Kidney (tissue), 22 donors: ENCODE measurements at places on chromosomes 7 and 10. TPM values are rescaled to one million over a fixed set of nuclear protein-coding genes. Genes with fewer than 3 reads are reported as not detected.

DNA sequence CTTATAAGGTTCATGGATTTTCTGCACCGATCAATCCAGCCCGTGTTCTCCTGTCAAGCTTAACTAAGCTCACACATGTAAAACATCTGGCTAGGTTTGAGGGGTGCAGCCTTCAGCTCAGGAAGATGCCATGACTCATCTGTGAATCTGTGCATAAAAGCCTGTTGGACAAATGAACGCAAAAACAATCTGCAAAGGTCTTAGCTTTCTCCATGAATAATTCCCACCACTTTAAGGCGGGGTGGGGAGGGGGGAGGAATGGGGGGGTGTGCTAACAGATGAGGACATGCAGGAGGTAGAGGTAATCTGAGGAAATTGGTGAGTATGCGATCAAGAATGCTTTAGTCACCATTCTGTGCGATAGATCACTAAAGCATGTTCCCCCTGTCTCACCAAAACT, 4.8 kb downstream of the DOCK4 start:
- no peak for DNase-seq

DNA sequence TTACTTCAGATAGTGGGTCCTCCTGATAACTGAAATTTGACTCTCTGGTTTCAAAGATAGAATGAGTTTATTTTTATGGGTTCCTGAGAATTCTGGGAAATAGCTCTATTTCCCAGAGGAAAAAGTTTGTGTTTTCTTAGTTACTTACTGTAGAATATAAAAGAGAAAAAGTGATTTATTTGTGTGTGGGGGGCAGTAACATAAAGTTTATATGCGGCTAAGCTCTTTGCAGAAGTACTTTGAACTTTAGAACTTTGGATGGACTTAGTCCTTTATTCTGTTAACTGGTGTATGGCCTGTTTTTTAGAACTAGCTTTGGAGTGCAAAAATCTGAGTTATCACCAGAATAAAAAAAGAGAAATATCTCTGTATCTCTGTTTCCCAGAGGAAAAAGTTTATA, 157.1 kb downstream of the BBS9 start:
- no peak for DNase-seq

GRCh38 chr10:44859546-44860285, 51.4 kb upstream of the TMEM72 start:
- DNase-seq = no peak

DNA sequence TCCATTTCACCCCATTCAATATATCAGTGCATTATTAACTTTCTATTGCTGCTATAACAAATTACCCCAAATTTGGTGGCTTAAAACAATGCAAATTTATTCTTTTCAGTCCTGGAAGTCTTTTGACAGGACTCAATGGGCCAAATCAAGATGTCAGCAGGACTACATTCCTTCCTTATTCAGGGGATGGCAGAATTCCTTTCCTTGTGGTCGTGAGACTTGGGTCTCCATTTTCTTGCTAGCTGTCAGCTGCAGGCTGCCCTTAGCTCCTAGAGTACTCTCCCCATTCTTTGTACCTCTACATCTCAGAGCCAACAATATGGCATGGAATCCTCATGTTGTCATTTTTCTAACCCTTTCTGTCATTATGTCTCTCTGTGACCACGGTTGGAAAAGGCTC, 310.6 kb downstream of the HDAC9 start:
- no peak for DNase-seq

GRCh38 chr10:74048433-74048832, 50.5 kb downstream of the VCL start:
- no peak for DNase-seq

DNA sequence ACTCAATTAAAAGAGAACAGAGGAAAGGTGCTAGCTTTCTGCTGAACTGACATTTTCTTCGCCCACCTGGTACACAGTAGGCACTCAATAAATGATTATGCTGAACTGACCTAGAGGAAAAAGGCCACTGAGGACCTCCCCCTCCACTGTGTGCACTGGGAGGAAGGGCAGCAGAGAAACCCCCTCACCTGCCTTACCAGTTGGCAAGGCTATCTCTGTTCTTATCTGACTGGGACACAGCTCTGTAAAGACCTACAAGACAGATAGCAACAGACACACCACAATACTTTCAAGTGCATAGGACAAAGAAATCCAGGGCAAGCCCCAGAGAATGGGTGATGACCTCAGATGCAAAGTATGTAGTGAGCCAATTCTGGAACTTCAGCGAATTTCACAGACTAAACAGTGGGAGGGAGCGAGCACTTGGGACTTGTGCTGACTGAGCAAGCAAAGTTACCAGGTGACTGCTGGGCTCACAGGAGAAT, 30.4 kb downstream of the PDLIM1 start:
- DNase-seq = peak; percentile 35

- no peak for DNase-seq
These were observed 78.8 kb upstream of the ANKRD1 start for GRCh38 chr10:90999512-91000172.

DNA sequence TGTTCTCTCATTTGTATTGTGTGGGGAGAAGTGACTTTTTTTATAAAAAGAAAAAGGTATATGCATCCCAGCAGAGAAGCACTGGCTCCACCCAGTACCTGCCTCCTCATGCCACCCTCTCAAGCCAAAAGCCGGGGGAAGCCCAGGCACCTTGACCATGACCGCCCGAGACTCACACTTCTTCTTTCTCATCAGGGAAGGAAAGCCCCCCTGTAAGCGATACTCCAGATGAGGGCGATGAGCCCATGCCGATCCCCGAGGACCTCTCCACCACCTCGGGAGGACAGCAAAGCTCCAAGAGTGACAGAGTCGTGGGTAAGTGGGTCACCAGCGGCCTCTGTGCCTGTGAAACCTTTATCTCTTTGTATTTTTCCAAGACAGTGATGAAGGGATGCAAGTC, 22.9 kb downstream of the IKZF1 start:
- no peak for DNase-seq

DNA sequence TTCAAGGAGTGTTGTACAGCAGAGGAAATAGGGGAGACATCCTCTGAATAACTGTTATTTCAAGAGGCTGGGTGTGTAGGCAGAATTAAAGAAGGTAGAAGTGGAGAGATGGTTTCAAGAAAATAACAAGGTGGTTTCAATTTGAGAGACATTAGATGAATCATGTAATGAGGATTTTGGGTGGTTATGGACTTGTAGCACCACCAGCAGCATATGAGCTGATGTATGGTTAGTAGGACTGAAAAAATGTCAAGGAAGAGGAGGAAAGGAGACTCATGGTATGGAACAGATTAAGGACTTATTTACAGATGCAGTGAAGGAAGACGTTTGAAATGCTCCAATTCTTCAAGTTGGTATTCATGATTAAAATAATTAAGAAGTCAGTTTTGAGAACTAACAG, 166.2 kb downstream of the EXOC4 start:
- no peak for DNase-seq

DNA sequence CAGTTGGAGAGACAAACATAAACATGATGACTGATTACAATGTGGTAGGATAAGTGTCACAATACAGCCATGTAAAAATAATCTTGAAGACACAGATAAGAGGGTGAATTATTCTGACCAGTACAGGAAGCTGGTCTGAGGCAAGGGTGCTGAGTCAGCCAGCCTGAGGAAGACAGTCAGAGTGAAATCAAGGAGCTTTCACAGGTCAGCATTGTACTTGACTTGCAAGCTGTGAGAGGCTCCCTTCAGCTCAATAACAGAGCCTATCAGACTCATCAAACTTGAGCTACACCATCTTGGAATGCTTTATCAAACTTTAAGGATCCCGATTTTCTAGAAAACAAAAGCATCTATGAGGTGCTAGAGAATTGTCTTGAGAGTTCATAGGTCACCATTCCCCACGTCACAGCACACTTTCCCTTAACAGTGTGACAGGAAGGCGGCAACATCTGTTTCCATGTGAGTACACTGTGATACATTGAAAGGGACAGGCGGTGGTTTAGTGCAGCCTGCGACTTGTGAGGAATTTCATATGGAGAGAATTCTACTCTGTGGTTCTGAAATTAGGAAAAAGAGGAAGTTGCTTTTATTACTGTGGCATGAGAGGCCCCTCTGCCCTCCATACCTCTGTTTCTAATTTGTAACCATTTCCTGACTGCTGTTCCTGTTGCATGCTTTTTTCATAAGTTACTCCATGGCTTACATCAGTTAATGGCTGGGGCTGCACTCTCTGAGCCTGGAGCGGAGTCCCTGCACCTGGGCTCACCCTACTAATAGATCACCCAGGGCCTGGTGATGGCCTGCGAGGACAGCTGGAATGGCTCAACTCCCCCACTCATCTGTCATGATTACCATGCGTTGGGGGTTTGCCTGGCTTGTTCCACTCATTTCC, 417.1 kb downstream of the SUGCT start:
- DNase-seq = no peak

- no peak for DNase-seq
These were observed 67.4 kb upstream of the MPP7 start for GRCh38 chr10:28370107-28370835.

- no peak for DNase-seq
These were observed 192.2 kb downstream of the PARD3 start for GRCh38 chr10:34622945-34623344.

- no peak for DNase-seq
These were observed 15.3 kb downstream of the TRIM24 start for GRCh38 chr7:138475377-138475776.

DNA sequence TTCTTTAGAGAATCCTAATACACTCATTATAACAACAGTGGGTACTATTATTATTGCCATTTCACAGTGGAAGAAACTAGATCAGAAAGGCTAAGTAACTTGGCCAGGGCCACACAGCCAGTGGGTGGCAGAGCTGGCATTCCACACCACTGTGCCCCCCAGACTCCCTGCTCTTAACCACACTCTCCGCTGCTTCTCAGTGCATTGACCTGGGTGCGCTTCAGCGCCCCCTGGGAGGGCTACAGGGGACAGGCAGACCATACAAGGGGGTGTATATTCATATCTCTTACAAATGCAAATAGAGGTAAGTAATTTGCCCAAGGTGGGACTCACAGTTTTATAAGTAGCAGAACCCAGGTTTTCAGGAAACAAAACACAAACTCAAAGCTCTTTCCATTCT, 77.0 kb upstream of the NMT2 start:
- no peak for DNase-seq

- DNase-seq = no peak
These were observed 23.5 kb downstream of the NACAD start for GRCh38 chr7:45065031-45065995.

GRCh38 chr10:72297281-72297804, 23.6 kb downstream of the DDIT4 start:
- peak; percentile 97 for DNase-seq

GRCh38 chr10:130387936-130388580, 251.9 kb downstream of the GLRX3 start:
- DNase-seq = no peak

- peak; percentile 65 for DNase-seq
These were observed 29.7 kb upstream of the SEC61G start for GRCh38 chr7:54788664-54789063.

DNA sequence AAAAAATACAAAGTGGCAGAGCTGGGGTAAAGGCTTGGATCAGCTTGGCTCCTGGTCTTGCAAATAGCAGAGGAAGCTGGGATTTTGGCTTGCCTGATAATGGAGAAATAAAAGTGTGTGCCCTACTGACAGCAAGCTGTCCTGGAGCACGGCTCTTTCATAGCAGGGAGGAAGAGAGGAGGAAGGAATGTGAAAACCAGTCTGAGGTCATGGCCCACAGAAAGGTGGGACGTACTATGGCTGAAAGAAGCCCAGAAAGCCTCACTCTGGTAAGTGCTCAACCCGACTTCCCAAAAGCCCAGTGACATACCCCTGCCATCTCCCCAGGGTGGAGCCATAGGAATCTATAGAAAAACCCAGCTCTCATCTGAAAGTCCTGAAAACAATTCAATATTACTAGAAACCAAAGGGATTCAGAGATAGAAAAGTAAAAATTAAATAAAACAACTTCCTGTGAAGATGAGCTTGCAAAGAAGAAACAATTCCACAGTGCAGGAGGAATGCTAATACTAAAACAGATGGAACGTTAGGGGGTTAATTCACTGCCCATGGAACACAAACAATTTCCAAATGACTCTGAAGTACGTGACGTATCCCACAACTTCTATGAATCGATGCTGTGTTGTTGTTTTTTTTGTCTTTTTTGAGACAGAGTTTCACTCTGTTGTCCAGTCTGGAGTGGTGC, 246.7 kb upstream of the PTN start:
- no peak for DNase-seq

GRCh38 chr7:64869121-64869725, 33.9 kb upstream of the ZNF273 start:
- no peak for DNase-seq

The ZNF736 gene
- 3.9 TPM for polyA plus RNA-seq

The NME8 gene
- polyA plus RNA-seq = 1.2 TPM

The CLRN3 gene
- 42.1 TPM for polyA plus RNA-seq

The TEX47 gene
- not detected for polyA plus RNA-seq

The PPP1R9A gene
- polyA plus RNA-seq = 2.6 TPM

The ACADSB gene
- 48.5 TPM for polyA plus RNA-seq

The TEX36 gene
- polyA plus RNA-seq = not detected

The DNTT gene
- polyA plus RNA-seq = not detected

The ANKRD61 gene
- not detected for polyA plus RNA-seq

The PRTFDC1 gene
- 6.1 TPM for polyA plus RNA-seq

The WASL gene
- 28.7 TPM for polyA plus RNA-seq

The CFAP46 gene
- polyA plus RNA-seq = 3.8 TPM

The CYP26C1 gene
- 0.09 TPM for polyA plus RNA-seq
